T-helper 2 cell (primary cell): ENCODE measurements at places on chromosomes 6 and 20.

DNA sequence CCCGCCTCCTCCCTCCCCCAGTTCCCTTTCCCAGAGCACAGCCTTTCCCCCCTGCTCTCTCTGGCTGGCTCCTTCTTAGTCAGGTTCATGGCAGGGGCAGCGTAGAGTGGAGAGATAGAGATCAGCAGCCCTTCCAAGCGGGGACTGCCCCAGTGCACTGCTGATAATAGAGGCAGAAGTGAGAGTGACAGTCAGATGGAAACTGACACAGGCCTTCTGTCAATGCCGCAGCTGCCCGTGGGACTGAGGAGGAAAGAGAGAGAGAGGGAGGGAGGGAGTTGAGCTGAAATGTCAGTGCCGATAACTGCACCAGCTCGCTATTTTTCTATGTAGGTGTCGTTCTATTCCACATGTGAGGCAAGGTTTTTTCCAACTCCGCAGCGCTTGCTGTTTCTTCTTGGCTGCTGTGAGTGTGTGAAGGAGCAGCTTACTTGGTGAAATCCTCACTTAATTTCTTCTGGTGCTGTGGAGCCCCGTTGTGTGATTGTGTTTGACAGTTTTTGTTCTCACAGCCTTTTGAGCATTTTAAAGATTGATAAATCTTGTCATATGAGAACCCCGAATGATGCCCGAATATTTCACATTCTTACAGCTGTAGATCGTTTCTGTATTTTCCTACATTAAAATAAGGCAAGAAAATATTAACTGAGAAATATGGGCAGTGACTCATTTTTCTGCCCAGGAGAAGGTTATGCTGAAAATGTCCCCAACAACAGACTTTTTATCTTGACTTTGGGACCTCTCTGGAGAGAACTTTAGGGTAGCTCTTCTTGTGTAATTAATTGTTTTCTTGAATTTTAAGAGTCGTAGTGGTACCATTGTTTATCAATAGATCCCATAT lies 386.4 kb upstream of the MMS22L start:
- no peak for DNase-seq

- DNase-seq: no peak
Measured at GRCh38 chr6:110255211-110255750, 75.1 kb downstream of the CDC40 start.

- no peak for DNase-seq
Measured at GRCh38 chr6:67497749-67498148, 1137.3 kb upstream of the ADGRB3 start.

- no peak for DNase-seq
Measured at GRCh38 chr6:154615483-154616025, 105.1 kb upstream of the CNKSR3 start.

DNA sequence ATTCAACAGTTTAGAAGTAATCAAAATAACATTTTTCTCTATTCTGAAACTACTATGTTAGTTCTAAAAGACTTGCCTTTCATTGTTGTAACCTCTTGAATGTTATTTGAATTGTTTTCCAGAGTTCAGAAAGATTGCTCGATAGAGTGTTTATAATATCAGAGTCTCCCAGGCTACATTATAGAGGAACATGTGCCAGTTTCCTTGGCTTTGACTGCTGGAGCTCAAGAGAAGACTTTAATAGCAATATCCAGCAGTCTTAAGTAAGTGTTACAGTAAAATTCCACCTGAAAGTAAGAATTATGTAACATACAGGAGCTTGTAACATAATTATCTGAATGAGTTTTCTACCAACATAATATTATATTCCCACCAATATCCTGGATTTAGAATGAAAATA lies 991.8 kb upstream of the ADGRB3 start:
- DNase-seq: no peak

DNA sequence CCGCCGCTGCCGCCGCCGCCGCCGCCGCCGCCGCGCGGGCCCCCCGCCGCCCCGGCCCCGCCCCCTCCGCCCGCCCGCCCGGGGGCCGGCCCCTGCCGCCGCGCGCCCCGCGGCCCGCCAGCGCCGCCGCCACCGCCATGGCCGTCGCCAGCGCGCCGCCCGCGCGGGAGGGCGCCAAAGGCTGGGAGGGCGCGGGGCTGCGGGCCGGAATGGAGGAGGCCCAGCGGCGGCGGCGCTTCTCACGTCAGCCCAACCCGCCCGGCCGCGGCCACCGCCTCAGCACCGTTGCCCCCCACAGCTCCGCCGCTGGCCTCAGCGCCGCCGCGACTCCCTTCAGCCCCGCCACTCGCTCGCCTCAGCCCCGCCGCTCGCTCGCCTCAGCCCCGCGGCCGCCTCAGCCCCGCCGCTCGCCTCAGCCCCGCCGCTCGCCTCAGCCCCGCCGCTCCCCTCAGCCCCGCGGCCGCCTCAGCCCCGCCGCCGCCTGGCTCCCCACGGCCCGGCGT lies 258 bp downstream of the PHF10 start:
- DNase-seq: no peak

- DNase-seq: no peak
Measured at GRCh38 chr20:49276161-49276960, 1.5 kb downstream of the ZNFX1 start.

DNA sequence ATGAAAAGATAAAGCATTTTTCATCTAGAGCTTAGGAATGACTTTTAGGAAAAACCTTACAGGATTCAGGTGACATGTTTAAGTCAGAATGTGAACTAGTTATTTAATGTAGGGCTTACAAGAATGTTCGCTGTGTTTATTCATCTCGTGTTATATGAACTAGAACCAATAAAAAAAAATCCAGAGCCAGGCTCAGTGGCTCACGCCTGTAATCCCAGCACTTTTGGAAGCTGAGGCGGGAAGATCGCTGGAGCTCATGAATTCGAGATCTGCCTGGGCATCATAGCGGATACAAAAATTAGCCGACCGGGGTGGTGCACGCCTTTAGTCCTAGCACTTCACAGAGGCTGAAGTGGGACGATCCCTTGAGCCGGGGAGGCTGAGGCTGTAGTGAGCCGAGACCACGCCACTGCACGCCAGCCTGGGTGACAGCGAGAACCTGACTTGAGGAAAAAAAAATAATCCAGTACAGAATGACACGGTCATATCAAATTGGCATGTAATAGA lies 46.3 kb downstream of the OR2B2 start:
- no peak for DNase-seq

DNA sequence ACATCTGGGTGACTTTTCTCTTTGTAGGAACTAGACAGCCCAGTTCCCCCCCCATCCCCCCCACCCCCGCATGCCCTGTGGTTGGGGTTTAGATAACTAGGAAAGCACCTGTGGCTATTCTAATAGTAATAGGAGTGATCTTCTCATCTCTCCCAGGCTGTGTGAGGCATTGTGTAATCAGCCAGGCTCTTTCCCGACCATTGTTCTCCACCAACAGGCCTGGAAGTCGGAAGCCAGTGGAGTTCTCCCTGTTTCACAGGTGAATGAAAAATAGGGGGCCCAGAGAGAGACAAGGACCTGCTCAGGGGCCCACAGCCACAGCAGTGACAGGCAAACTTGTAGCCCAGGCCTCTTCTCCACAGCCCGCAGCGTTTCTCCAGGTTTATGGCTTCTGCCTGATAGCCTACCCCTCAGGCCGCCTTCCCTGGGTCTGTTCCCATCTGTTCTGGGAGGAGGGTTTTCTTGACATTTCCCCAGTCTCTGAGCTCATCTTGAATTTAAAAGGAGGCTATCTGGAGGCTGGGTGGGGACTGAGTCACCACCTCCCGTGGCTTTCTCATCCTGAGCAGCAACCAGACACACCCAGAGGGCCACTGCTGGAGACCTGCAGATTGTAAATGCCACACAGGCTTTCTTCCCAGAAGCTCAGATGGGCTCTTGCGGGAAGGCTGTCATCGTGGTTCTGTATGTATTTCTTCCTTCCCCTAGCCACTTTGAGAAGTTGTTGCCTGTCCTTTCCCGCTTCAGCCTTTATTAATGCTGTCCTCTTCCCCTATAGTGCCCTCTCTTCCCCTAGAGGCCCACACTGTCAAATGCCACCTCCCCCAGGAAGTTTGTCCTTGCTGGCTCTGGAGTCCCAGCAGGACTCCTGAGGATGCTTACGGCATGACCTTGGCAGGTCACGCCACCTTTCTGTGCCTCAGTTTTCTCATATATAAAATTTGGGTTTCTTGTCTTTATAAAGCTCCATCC lies 75.9 kb upstream of the MYL9 start:
- no peak for DNase-seq

DNA sequence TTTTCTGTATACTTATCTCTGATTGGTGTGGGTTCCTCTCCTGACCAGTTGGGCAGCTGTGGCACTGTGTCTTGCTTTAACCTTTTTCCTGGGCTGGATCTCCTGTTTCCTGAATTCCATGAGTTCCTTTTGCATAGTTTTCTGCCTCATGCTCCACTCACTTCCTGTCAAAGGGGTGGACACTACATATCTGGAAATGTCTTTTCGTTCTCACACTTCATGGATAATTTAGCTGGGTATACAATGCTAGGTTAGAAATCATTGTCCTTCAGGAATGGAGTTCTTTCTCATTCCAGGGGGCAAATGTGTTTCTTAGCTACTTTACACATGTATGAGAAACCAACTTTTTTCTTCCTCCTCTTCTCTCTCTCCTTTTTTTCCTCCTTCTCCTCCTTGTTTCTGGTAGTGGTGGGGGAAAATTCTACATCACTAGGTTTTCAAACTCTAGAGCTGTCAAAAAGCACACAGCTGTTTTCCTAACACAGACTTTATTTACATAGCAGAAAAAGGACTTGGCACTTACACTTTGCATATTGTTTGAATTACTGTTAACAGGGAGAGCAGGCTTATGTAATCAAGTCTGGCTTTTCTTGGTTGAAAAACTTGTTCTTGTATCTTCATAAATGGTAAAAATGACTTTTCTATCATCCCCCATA lies 9.0 kb upstream of the DDX27 start:
- no peak for DNase-seq

DNA sequence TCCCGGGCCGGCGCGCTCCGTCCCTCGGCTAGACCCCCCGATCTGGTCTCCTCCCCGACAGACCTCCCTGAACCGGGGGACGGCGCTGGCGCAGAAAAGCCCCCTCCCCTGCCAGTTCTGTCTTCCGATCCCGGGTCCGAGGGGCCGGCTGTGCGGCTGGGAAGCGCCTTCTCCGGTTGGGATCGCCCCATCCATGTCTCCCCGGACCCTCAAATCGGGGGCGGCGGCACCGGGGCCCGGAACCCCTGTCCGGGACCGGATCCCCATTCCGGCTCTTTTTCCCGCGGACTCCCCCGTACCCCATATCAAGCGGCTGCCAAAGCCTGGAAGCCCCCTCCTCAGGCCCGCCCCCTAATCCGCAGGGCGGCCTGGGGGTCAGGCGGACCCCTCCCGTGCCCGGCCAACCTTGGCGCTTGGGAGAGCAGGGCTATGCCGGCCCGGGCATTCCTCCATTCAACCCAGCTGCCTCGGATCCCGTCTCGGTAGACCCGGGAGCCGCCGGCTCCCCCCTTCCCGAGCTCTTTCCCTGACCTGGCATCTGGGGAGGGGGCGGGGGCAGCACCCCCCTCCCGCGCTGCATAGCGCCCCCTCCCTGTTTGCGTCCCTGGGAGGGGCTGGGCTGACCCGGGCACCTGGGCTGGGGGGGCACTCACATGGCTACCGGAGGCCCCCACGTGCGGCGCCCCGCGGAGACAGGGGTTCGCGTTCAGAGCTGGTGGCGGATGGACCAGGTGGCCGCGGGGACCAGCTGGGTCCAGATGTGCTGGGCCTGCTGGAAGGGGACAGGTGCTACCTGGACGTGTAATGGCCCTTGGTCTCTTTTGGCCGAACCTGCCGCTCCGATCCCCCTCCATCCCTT lies 643 bp downstream of the DLGAP4 start:
- no peak for DNase-seq

DNA sequence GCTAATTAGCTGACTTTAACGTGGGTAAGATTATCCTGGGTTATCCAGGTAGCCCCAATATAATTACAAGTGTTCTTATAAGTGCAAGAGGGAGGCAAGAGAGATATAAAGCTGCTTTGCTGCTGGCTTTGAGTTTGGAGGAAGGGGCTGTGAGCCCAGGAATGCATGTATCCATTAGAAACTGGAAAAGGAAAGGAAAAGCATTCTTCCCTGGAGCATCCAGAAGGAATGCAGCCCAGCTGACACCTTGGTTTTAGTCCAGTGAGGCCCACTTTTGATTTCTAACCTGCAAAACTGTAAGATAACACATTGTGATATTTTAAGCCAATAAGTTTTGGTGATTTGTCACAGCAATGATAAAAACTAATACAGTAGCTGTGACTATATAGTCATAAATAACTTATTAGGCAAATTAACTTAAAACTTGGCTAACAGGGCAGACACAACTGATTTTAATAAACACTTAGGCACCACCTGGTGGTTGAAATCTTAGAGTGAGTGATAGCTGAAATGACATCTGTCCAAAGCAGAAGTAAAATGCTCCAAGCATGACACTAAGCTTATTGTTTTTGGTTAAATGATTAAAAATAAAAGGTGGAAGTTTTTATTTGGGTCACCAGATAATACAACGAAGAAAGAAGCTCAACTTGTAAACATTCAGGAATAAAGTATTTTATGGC lies 35.6 kb downstream of the ADGRF4 start:
- no peak for DNase-seq

DNA sequence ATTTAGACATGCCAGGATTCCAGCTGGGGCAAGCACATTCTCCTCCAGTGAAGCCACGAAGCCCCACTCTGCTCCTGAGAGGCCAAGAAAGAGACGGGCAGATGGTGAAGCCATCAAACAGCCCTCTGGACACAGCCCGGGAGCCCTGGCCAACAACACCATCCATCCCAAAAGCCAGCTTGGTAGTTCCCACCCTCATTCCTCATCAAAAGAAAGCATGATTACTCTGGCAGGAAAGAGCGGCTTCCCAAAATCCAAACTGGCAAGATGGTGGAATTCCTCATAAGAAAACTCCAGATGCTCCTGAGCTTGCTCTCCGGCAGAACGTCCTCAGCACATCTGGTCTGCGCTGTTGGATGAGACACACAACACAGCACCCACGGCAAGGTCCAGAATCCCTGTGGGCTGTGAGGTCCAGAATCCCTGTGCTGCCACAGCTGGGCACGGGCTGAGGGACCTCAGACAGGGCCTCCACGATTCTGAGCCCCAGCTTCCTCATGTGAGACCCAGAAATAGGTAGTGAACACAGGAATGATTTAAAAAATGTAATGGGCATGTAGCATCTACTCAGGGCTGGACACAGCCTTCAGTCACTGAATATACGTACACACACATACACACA lies 52.6 kb downstream of the THBS2 start:
- DNase-seq: no peak

DNA sequence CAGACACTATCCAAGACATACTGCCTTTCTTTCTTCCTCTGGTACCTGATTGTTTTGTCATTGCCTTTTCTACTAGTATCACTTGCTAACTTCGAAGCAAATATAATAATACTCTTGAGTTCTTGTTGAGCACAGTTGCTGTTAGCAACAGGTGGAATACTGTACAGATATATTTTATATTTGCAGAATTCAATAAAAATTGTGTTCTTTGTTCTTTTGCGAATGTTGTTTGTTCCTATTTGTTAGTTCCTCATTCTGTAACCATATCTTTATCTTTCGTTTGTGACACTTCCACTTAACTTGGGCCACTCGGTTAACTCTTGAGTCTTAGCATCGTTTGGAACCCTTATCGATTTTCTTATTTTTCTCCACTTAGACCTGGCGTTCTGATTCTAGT lies 868 bp downstream of the CYB5R4 start:
- no peak for DNase-seq

DNA sequence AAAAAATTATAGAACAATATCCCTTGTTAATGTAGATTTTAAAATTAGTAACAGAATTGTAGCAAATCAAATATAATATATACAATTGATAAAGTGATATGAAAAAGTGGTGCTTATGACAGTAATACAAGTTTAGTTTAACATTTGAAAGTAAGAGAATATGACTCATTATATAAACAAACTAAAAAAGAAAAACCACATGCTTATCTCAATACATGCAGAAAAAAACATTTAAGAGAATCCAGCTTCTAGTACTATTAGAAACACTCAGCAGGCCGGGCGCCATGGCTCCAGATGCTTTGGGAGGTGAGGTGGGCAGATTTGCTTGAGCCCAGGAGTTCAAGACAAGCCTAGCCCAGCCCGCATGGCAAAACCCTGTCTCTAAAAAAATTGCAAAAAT lies 60.7 kb upstream of the LAMA2 start:
- DNase-seq: no peak
